Gastroesophageal sphincter (tissue), 4 donors: ENCODE measurements at places on chromosomes 7 and 10. TPM values are rescaled to one million over a fixed set of nuclear protein-coding genes. Genes with fewer than 3 reads are reported as not detected.
A peak's percentile ranks its signal among the peaks of the same experiment; 100 is the strongest.

- no peak for ATAC-seq
Observed at GRCh38 chr7:101235522-101235921, 2.1 kb downstream of the CLDN15 start.

- peak; percentile 79 for ATAC-seq
Observed at GRCh38 chr7:47757921-47758411, 176.1 kb upstream of the TNS3 start.

GRCh38 chr10:14327527-14327926 lies 3.2 kb downstream of the FRMD4A start:
- no peak for ATAC-seq

DNA sequence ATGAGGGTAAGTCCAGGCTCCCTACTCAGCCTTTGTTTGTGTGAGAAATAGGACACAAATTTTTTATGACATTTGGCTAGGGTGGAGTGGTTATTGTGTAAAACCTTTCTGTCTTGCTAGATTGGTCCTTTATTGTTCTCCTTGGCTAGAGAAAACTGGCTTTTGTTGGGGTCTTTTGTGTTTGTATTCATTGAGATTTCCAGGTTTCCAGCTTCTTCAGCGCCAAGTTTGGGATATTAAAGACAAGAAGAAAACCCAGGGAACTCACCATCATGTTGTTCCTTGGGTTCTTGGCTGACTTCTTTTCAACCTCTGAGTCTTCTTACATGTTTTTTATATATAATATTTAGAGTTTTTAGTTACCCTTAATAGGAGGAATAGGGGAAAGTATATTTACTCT lies 310.0 kb downstream of the HPSE2 start:
- ATAC-seq: no peak

DNA sequence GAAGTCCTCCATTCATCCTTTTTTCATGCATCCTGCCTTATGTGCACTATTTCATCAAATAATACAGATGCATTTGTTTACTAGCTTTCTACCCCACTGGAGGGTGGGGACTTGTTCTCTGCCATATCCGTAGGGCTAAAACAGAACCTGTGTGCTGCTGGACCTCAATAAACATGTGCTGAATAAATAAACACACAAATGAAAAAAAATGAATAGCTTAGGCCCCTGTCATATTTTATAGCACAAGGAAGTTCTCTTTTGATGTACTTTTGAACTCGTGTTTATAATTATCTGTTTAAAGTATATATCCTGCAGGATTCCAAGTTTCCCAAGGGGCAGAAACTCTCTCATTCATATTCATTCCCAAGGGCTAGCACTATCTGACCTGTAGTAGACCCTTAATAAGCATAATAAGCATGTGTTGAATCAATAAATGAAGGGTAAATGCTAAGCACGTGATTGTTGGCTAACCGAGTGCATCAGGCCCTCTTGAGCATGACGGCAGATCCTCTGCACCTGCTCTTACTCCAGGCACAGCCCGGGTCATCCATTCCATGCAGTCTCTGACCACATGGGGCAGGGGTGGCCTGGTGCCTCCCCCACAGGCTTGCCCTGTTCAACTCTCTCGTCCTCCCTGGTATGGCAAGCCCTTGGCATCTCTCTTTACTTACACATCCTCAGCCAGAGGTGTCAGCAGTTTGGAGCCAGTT lies 474.1 kb upstream of the ZMIZ1 start:
- ATAC-seq: no peak

- no peak for ATAC-seq
Observed at GRCh38 chr7:119472408-119473038, 800.5 kb upstream of the KCND2 start.

C10orf67 gene
- total RNA-seq: not detected

- no peak for ATAC-seq
Observed at GRCh38 chr10:119384127-119384526, 158.4 kb downstream of the RGS10 start.

DNA sequence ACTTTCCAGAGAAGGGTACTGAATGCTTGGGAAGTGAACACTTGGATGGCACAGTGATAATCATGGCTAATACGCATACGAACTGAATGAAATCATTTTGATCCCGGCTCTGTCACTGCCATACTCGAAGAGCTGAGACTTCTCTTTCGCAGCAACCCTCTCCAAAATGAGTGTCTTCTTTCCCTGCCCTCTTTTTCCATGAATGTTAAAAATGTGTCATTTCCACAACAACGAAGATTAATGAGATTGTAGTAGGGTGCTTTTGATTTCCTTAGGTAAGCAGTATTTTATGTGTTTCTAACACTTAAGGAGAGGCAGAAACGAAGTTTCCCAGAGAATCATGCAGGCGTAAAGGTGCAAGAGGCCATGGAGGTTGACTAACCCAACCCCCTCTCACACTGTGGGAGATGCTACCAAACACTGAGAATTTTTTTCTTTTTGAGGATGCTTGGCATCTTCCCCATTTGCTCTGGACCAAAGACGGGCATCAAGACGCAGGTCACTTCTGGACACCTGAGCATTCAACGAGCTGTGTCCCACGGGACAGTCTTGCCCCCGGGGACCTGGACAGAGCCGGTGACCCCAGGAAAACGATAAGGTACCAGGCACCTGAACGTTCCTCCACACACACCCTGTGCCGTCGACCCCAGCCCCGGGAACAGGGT lies 823 bp downstream of the COPG2 start:
- no peak for ATAC-seq

DNA sequence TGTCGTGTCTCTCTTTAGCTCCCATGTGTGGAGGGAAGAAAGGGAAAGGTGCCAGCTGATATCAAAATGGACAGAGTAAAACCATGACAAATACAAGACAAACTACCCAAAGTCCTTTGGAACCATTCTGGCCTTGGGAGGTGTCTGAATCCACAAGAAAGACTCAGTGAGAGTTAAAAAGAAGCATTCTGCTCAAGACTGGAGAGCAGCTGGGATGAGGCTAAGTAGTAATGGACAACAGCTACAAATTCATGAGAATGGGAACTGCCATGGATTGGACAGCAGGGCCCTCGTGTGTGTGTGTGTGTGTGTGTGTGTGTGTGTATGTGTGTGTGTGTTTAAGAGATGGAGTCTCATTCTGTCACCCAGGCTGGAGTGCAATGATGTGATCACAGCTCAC lies 39.6 kb upstream of the MYL10 start:
- ATAC-seq: no peak

BMI1 gene
- 108 TPM for total RNA-seq

TMEM184A gene
- total RNA-seq: not detected

CPEB3 gene
- 9.0 TPM for total RNA-seq

GRCh38 chr7:128093614-128094570 lies 62.7 kb upstream of the LRRC4 start:
- ATAC-seq: no peak

OR2A1 gene
- 0.42 TPM for total RNA-seq

DNA sequence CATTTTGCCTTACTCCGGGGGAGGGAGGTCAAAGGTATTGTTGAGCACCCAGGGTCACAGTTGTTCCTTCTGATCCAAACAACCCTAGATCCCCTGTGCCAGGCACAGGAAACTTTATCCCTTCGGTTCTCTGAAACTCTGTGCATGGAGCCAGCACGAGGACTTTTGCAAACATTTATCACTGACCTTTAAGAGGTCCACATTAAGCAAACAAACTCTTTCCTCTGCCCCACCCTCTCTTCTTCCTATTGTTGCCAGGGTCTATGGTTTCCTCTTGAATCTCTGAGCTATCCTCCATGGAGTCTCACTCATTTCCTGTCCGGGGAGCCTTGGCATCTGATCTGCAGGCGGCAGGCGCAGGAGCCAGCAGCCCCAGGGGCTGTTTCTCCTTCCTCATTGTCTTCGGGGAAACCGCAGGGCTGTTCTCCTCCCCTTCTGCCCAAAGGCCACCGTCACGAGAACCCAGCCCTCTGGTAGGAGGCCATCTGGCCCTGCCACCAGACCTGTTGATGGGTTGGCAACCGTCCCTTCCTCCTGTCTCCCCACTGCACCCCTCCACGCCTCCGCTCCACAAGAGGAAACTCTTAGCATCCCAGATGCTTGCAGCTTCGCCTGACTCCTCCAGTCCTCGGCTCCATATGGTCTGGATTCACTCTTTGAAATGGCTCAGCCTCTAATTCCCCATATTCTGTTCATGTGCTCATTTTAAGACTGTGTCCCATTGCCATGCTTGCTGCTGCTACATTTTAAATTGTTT lies 327.3 kb upstream of the NRP1 start:
- peak; percentile 81 for ATAC-seq
